ENCODE measurements at places on chromosomes 16 and 17.

GRCh38 chr17:42653179-42654124, 5.6 kb upstream of the TUBG2 start:
- DNase-seq: no peak

GRCh38 chr16:2162676-2163118, 7.1 kb downstream of the TRAF7 start:
- no peak for DNase-seq

DNA sequence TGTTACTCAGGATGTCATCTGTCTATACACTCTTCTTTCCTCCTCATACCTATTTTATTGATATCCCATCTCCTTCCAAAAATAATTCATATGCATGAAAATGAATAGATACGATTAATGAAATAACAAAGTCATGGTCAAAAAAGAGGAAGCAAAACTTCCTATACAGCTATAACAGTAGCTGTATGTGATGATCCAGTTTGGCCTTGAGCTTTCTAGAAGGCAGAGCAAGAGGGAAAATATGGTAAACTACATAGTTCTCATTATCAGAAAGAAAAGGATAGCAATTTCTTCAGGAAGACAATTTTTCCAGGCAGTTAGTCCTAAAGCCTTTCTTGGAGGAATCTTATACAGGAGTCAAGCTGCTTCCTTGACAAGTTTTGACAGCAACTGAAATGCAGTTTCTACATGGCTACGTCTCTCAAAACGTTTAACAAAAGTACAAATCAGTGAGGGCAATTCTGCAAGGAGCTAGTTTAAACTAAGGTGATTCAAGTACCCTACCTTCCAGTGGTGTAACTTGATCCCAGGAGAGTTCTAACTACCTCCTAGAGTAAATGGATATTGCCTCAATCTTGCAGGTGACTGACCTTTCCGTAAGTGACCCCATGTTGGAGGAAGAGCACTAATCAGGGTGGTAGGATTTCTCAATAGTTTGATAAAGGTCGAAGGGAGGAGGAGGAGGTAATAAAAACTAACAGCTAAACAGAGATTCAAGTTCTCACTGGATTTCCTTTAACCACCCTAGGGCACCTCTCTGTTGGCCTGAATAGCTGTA, 1.0 kb downstream of the SPAG5 start:
- no peak for DNase-seq

GRCh38 chr17:39739885-39740356, 2.2 kb downstream of the GRB7 start:
- DNase-seq: no peak
